T1000 (cell line): ENCODE measurements at places on chromosomes 12 and 14.

DNA sequence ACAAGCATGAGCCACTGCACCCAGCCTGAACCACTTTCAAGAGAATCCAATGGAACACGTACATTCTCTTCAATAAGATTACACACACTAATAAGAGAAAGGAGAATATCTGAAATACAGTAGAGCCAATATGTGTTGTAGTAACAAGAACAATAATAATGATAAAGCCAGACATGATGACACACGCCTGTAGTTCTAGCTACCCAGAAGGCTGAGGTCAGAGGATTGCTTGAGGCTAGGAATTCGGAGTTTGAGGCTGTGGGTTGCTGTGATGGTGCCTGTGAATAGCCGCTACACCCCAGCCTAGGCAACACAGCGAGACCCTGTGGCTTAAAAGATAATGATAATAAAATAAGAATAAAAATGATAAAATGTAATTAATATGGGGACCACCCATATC, 15.6 kb downstream of the APOBEC1 start:
- DNase-seq: no peak

GRCh38 chr12:94812345-94812744, 162.0 kb upstream of the TMCC3 start:
- no peak for DNase-seq

DNA sequence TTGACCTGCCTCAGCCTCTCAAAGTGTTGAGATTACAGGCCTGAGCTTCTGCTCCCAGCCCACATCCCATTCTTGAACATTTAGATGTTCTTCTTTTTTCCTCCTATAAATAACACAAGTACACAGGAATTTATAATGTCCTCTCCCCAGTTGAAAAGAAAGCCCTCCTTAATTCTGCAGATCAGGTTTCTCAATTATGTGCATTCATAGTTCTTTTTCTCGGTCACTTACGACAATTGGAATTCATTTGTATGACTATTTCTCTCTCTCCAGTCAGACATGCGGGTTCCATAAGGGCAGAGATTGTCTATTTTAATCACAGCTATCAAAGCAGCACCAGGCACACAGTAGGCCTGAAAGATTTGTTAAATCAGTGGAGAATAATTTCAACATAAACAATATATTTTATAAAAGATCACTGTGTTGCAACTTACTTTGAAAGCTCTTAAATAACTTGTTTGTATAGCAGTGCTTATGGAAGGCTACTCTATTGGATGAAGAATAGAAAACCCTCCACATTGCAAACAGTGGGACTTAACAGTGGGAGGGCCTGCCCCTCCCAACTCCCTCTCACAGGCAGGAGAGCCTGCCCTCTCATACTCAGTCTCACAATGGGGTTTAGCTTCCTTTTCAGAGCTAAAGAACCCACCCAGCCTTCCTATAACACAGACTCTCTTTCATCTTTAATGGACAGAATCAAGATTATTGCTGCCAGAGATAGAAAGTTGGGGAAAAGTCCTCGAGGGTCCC, 84.1 kb upstream of the TRAF3 start:
- DNase-seq: no peak

GRCh38 chr12:1562813-1563407, 31.5 kb downstream of the FBXL14 start:
- no peak for DNase-seq

- DNase-seq: no peak
Observed at GRCh38 chr14:88424573-88424972, 39.1 kb downstream of the SPATA7 start.
